ENCODE measurements at places on chromosomes 2 and 18.
A peak's percentile ranks its signal among the peaks of the same experiment; 100 is the strongest.

DNA sequence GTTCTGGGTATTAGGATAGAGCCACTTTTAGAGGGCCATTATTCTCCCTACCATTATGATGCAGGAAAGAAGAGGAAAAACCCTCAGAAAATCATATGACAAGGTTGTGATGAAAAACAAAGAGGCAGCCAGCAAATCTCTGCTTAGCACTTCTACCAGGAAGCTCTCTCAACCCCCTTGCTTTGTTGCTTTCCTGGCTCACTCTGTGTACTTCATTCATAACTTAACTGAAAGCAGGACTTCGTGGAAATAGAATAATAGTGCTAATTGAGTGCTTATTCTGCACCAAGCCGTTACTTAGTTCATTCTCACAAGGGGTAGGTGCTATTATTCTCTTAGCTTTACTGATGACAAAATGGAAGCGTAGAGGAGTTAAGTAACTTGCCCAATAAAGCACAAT is 354.1 kb downstream of the HRH4 start:
- no peak overlapping the region for H3K4me3 ChIP-seq
- no peaks in the 10 kb centered on the region for H3K27me3 ChIP-seq
- H3K4me1 ChIP-seq: peaks cover 9% of the 10 kb centered on the region

DNA sequence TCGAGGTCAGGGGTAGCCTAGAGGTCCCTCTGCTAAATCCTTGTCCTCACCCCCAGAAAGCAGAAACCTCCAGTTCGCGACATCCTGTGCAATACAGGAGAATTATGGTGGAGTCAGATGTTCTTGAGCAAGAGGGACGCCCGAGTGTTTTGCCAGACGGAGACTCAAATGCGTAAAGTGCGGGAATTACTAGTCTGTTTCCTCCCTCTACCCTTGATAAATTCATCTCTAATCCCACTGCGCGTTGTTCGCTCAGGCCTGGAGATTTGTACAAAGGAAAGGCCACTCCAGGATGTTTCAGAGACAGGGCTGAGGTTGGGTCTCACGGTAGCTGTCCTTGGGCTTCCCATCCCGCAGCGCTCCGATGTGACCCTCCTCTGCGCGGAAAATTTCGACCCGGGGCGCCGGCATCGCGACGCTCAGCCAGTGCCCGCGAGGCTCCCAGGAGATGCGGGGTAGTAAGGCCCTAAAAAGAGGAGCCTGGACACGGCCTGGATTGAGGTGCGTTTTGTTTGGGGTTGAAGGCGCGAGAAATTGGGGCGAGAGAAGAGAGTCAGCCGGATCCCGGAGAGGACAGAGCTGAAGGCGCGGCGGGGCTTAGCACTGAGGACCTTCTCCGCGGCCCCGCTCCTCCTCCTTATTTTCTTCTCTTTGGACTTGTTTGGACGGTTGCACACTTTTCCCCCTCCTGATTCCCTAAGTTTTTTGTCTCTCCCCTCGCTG is 2.6 kb upstream of the NEUROD1 start:
- H3K27me3 ChIP-seq: peaks cover 22% of the 10 kb centered on the region
- peak overlapping the region; percentile 14 for H3K4me3 ChIP-seq
- H3K4me1 ChIP-seq: peaks cover 29% of the 10 kb centered on the region
- no peak overlapping the region for H3K27ac ChIP-seq
- no peak for DNase-seq

DNA sequence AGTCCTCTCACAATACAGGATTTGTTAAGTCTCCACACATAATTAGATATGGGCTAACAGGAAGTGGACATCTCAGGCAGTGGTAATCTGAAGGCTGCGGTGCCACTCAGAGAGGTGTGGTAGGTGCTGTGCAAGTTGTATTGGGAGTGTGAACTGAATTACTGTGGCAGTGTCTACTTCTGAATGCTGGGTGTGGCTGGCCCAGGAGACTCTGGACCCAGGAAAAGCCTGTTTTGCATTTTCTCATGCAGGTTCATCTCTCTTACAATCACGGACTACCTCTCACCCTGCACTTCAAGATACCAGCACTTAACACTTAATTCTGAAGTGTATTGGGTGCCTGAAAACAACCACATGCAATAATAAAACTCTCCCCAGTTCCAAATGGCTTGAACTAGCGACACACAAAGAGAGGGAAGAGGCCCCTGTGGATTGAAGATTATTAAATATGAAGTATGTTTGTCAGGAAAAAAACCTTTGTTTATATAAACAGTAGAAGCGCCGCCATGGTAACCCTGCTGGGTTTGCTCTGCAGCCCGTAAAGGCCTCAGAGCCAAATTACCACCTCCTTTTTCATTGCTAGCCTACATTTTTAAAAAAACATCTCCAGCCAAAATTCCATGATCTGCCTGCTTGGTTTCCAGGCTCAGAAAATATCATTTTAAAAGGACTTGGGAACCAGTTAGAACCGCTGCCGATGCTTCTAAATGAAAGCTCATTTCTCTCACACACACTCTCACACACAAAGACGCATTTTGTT is 77.5 kb downstream of the GFPT1 start:
- peak overlapping the region; percentile 73 for H3K27ac ChIP-seq
- peaks cover 54% of the 10 kb centered on the region for H3K4me1 ChIP-seq
- no peak for DNase-seq
- H3K4me3 ChIP-seq: no peak overlapping the region
- no peaks in the 10 kb centered on the region for H3K27me3 ChIP-seq

GRCh38 chr18:39959839-39960238 is 1995.2 kb upstream of the PIK3C3 start:
- H3K27me3 ChIP-seq: no peaks in the 10 kb centered on the region
- H3K4me3 ChIP-seq: no peak overlapping the region
- no peak for DNase-seq
- H3K27ac ChIP-seq: no peak overlapping the region

DNA sequence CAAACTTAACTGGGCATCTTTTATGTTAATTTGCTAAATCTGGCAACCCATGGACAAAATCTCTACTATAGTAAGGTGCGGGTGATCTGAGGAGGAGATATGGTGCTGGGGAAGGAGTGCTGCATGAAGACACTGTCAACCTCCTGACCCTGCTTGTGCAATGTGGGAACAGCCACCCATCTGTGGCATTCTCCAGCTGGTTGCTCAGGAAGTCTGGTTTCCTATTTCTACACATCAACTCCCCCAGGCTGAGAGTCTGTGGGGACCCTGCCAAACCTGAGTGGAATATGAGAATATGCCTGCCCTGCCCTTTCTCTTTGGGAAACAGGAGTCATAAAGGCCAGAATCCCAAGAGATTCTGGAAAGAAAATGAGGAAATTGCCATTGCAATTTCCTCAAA is 60.1 kb upstream of the PAX3 start:
- no peaks in the 10 kb centered on the region for H3K27me3 ChIP-seq
- H3K27ac ChIP-seq: no peak overlapping the region
- H3K4me3 ChIP-seq: no peak overlapping the region

Measured in vagina (tissue), 2 donors.